ENCODE measurements at places on chromosomes 6 and 20.
A peak's percentile ranks its signal among the peaks of the same experiment; 100 is the strongest.

DNA sequence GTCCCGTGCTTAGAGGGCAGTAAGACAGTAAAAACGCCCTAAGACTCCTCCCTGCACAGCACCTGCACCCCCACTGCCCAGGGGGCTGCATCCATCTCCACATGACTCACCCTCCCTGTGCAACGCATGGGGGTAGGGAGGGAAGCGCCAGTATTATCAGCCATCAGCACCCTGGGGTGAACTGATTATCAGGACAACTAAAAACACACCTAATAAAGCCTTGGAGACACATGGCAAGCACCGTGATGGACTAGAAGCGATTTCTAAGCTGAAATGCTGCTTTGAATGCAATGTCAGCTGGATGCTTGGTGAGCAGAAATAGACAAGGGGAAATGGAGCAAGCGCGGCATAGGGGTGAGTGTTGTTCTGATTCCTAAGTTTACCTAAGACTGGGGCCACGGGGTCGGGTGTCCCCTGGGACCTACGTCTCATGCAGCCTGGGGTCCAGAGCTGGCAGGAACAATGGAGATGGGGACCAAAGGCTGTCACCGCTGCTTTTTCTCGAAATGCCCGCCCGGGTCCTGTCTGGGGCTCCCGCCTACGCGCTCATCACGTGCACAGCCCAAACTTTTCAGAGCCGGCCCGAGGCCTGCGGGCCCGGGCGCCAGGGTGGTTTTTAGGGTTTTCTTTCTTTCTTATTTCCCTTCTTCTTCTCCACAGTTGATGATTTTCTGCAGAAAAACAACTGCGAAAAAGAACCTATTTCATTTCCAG, 702 bp upstream of the TNFAIP3 start:
- no peak for DNase-seq

DNA sequence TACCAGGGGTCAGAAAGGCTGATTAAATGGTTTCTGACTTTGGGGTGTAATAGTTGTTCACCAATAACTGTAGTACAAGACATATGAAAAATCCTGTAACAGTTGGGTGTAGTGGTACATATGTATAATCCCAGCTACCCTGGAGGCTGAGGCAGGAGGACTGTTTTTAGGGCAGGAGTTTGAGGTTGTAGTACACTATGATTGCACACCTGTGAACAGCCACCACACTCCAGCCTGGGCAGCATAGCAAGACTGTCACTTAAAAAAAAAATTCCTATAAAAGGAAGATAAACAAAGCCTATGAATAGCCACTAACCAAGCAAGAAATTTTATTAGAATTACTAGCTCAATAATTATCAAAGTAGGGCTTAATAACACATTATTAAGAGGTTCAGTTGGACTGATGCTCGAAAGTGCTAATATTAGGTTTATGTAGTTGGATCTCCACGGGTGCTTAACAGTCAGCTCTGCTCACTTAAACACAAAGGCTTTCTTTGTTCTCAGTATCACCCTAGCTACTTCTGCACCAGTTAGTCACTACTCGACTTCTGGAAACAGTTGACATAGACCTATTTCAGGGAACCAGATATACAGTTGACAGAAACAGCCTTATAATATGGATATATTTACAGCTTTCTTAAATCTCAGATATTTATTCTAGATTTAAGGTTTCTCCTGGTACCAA, 113.0 kb downstream of the MTFR2 start:
- DNase-seq, result no peak

GRCh38 chr20:51026269-51026668, 3.4 kb upstream of the KCNG1 start:
- no peak for DNase-seq

DNA sequence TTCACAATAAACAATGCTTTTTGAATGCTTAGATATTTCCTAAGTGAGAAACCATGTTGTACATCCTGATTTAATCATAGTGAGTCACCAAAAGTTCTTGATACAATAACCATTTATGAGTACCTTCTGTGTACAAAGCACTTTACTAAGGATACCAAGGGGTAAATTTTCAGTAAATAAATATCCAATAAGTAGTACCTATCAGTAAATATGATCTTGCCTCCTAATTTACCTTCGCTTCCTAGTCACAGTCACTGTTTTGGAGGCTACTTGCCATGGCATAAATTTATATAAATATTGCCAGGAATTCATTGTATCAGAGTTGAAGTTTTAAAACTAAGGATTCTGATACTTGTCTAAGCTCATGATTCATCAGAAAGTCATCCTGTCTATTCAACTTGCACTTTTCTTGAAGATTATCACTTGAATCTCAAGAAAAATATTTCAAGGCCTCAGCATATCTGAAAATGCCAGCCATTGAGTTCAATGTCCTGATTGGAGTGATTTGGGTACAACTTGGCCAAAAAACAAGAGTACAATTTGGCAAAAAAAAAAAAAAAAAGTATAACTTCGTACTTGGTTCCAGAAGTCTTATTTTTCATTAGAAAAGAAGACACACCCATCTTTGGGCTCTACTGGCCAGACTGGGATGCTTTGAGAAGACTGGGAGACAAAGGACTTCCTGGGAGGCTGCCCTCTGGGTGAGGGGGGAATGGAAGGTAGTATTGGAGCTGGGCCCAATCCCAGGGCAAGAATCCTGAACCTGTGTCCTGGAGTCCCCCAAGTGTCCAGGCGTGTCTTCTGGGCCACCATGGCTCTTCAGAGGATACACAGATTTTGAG, 32.8 kb downstream of the RAB22A start:
- no peak for DNase-seq

- DNase-seq, result no peak
Measured at GRCh38 chr6:118325220-118325860, 222.8 kb upstream of the PLN start.

DNA sequence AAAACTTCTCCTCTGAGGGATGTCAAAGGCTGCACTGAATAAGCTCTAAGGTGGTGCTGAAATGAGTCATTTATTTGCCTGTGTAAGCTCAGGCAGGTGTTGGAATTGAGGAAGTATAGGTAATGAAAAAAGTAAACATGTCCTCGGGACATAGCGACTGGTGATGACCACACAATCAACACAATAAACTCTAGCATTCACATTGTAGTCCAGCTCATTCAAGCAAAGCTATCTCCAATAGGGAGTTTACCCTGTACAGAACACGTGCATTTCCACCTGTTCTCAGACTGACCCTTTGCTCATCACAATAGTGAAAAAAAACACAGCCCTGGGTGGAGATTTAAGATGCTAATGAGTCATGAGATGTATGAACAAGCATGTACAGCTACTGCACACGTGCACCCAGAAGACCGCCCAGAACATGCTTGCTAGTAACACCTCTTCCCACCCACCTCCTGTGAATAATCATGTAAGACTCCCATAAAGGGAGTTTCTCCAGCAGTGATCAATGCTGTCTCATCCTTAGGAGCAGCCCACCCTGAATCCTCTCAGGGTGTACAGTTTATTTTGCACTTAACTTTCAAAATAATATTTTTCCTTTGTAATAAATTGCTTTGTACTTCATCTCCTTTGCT, 33.0 kb upstream of the POU5F1 start:
- DNase-seq, result peak; percentile 94

DNA sequence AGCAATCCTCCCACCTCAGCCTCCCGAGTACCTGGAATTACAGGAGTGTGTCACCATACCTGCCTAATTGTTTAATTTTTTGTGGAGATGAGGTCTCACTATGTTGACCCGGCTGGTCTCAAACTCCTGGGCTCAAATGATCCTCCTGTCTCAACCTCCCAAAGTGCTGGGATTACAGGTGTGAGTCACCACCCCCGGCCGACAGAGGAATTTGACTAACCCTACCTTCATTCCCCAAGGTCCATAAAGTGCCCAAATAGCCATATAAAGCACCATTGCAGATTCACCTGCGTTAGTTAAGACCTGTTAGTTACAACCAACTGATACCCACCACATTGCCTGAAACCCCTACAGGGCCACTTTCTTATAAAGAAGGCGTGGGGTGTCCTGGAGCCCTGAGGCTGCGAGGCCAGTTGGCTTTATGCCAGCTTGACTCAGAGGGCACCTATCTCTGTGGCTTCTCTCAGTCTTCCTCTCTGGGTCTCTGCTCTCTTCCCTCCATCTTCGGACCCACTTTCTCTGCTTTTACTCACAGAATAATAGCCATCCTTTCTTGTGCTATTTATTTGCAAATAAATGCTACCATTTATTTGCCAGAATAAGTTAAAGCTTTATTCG, 65.6 kb downstream of the SLC2A10 start:
- no peak for DNase-seq

Data from NAMALWA (cell line).